ENCODE measurements at places on chromosomes 7 and 10.
A peak's percentile ranks its signal among the peaks of the same experiment; 100 is the strongest.

DNA sequence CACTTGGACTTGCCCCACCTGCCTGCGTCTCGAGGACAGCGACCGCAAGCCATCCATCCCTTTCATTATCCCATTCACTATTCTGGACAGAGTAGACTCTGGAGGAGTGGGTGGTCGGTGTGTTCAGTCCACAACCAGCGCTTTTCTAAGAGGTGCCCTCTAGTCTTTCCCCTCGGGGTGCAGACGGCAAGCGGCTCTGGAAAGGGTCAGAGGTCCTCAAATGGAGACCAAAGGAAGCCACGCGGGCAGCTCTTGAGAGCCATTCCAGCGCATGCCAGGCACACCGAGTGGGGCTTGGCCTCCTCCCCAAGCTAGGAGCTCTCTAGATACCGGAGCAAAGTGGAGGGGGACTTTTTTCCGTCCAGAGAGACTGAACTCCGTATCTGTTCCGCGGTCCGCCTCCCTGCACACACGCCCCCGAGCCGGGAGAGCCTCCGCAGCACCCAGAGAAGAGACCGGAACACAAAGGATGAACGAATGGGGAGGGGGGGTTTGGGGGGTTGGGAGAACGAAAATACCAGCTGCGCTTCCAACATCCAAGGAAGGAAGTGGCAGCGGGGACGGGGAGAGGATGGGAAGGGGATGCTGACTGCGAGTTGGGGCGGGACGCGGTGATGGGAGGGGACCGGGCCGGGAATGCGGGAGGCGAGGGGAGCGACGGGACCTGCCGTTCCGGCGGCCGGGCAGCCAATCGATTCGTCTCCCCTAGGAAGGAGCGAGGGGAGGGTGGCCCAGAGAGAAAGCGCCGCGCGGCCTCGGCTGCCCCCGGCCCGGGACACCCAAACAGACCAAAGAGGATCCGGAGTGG is 515 bp downstream of the GSDME start:
- DNase-seq, result peak; percentile 37

GRCh38 chr7:24769851-24770250 is 12.6 kb upstream of the GSDME start:
- DNase-seq, result no peak

- no peak for DNase-seq
These were observed 107.2 kb upstream of the EEPD1 start for GRCh38 chr7:36045830-36046341.

- peak; percentile 2 for DNase-seq
These were observed 98.3 kb downstream of the FOXL3 start for GRCh38 chr7:388023-388960.

GRCh38 chr7:98559958-98560357 is 57.1 kb upstream of the NPTX2 start:
- DNase-seq, result no peak

- DNase-seq, result no peak
These were observed 30.3 kb upstream of the PLCE1 start for GRCh38 chr10:93963434-93963833.

DNA sequence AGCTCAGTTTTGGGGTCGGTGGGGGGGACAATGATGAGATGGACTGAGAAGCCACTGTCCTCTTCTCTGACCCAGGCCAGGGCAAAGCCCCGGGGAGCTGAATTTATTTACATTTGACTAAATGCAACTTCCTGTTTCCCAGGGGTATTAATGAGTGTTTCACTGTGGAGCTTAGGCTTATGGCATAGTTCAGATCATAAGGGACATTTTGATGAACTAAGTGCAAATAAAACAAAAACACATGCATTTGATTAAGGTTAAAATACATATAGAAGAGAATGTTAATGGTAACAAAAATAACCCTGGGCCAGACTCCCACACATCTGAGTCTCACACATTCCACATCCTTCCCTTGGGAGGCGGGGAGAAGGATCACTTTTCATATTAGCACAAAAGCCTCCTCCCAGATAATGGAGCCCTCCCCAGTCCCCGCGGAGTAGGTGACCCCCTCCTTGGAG is 320.6 kb downstream of the FRMD4A start:
- no peak for DNase-seq

DNA sequence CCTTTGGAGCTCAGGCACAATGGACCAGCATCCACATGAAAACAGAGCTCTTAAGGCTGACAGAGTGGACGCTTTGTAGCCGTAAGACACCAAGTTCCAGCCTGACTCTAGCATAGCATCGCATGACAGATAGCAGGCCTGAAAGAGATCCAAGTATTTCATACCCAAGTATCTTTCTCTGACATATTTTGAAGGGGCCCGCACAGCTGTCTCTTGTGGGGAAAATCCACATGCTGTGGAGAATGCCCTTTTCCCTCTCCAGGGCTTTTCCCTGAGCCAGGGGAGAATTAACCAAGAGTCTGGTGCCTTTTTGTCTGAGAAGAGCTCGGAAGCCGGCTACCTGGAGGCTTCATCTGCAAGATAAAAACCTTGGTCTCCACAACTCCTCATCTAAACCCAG is 51.0 kb downstream of the CFAP46 start:
- DNase-seq, result no peak

- DNase-seq, result no peak
These were observed 60.6 kb upstream of the GAD2 start for GRCh38 chr10:26156019-26156418.
